ENCODE measurements at places on chromosomes 12 and 14.

DNA sequence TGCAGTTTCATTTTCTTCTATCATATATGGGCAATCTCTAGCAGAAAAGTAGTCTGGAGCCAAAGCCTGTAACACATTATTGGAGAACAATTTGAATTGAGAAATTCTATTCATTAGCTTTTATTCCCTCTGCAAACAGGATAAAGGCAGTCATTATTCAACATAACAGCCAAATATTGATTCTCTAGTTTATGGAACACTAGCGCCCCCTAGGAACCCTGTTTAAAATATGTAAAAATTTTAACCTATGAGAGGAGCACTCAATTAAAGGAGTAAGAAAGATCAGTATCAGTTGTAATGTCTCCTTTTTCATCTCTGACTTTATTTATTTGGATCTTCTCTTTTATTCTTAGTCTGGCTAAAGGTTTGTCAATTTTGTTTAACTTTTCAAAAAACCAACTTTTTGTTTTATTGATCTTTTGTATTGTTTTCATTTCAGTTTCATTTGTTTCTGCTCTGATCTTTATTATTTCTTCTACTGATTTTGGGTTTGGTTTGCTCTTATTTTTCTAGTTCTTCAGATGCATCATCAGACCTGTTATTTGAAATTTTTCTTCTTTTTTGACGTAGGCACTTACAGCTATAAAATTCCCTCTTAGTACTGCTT lies 4.8 kb upstream of the LMNTD1 start:
- DNase-seq: no peak
- H3K27me3 ChIP-seq: no peaks in the 10 kb centered on the region
- no peaks in the 10 kb centered on the region for H3K4me1 ChIP-seq
- no peak overlapping the region for H3K27ac ChIP-seq
- no peak overlapping the region for H3K4me3 ChIP-seq
- H3K36me3 ChIP-seq: no peaks in the 10 kb centered on the region

DNA sequence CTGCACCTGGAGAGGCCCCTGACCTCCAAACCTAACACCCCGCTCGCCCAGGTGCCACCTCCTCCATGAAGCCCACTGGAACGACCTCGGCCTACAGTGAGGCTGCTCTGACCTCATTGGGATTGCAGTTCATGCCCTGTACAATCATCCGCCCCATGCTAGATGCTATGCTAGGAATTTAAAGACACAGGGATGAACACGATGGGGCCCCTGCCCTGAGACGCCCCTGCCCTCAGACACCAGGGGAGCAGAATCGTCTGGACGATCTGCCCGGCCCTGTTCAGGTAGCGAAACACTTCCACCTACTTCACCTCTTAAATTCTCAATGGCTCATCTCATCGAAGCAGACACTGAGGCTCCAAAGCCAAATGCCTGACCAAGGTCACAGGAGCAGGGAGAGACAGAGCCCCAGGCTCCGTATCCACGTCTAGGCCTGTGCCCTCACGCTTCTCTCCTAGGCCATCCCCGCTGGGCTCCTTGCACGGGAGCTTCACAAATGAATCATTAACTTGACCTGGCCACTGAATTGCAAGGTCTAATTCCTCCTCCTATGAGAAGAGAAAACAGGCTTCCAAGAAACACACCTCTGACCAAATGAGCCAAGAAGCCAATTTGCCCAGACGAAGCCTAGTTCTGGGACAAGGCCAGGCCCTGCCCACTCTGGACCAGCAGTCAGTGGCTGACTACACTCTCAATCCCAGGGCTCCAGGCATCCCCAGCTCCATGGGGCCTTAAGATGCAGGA lies 35.2 kb downstream of the SCARB1 start:
- no peaks in the 10 kb centered on the region for H3K27me3 ChIP-seq
- no peak overlapping the region for H3K27ac ChIP-seq
- peaks cover 10% of the 10 kb centered on the region for H3K4me1 ChIP-seq
- H3K36me3 ChIP-seq: no peaks in the 10 kb centered on the region
- DNase-seq: no peak

DNA sequence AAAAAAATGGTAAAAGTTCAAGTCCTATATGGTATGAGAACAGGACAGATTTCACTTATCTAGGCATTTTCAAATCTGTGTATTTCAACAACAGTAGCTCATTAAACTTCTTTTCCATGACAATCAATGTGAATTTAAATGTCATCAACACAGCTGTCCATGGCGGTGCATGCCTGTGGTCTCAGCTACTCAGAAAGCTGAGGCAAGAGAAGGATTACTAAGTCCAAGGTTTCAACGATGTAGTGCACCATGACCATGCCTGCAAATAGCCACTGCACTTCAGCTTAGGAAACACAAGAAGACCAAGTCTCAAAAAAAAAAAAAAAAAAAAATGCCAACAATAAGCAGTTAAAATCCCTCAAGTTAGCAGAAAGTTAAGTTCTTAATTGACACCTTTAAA lies 214.6 kb downstream of the C12orf50 start:
- peaks cover 4% of the 10 kb centered on the region for H3K4me1 ChIP-seq
- DNase-seq: no peak
- no peaks in the 10 kb centered on the region for H3K36me3 ChIP-seq
- H3K27me3 ChIP-seq: no peaks in the 10 kb centered on the region

GRCh38 chr14:102055181-102055901 lies 31.5 kb downstream of the HSP90AA1 start:
- no peak overlapping the region for H3K27ac ChIP-seq
- H3K36me3 ChIP-seq: peaks cover 37% of the 10 kb centered on the region
- H3K27me3 ChIP-seq: peaks cover 2% of the 10 kb centered on the region

- H3K36me3 ChIP-seq: no peaks in the 10 kb centered on the region
- no peak overlapping the region for H3K4me3 ChIP-seq
- H3K27me3 ChIP-seq: no peaks in the 10 kb centered on the region
- no peaks in the 10 kb centered on the region for H3K4me1 ChIP-seq
- H3K27ac ChIP-seq: no peak overlapping the region
Observed at GRCh38 chr12:22395666-22396065, 61.2 kb upstream of the ST8SIA1 start.

- DNase-seq: no peak
- peaks cover 31% of the 10 kb centered on the region for H3K4me1 ChIP-seq
- no peaks in the 10 kb centered on the region for H3K27me3 ChIP-seq
- H3K27ac ChIP-seq: no peak overlapping the region
- no peaks in the 10 kb centered on the region for H3K36me3 ChIP-seq
Observed at GRCh38 chr12:116389990-116390389, 112.5 kb upstream of the MED13L start.

- H3K4me3 ChIP-seq: no peak overlapping the region
- H3K4me1 ChIP-seq: peaks cover 19% of the 10 kb centered on the region
- H3K36me3 ChIP-seq: peaks cover 38% of the 10 kb centered on the region
- H3K27me3 ChIP-seq: no peaks in the 10 kb centered on the region
Observed at GRCh38 chr14:20409226-20409625, 4.1 kb downstream of the TEP1 start.

DNA sequence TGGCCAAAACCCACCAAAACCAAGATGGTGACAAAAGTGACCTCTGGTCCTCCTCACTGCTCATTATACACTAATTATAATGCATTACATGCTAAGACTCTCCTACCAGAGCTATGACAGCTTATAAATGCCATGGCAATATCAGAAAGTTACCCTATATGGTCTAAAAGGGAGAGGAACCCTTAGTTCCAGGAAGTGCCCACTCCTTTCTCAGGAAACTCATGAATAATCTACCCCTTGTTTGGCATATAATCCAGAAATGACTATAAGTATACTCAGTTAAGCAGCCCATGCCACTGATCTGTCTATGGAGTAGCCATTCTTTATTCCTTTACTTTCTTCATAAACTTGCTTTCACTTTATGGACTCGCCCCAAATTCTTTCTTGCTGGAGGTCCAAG lies 43.0 kb upstream of the FUT8 start:
- DNase-seq: no peak
- H3K4me1 ChIP-seq: no peaks in the 10 kb centered on the region
- no peaks in the 10 kb centered on the region for H3K36me3 ChIP-seq
- H3K27ac ChIP-seq: no peak overlapping the region
- no peak overlapping the region for H3K4me3 ChIP-seq

DNA sequence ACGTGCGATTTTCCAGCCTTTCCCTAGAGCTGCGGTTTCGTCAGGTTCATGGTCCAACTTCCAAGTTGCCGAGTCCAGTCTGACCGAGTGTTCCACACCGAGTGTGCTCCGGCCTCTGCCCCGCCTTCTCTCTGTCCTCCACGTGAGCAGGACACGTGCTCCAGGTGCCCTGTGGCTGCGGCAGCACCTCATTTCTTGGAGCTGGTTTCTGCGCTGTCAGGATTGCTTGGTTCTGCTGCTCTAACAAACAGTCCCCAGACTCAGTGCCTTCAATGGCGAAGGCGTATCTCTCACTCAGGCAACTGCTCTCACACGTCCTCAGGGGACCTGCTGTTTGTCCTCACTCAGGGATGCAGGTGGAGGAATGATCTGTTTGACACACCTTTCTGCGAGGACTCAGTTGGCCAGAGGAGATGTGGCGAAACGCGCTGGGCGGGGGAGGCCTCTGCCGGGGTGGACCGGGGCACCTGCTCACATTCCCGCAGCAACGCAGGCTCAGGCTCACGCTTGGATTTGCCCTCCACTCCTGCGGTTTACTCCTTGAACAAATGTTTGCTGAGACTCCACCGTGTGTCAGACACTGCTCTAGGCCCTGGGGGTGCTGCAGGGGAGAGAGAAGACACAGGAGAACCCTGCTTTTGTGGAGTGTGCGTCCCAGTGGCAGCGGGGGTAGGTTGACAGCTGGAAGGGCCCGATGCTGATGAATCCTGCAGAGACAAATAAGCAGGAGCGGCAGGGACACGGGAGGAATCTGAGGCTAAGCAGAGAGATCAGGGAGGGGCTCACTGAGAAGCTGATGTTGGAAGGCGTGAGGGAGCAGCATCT lies 63.4 kb upstream of the FBRSL1 start:
- no peaks in the 10 kb centered on the region for H3K27me3 ChIP-seq
- no peak for DNase-seq
- no peaks in the 10 kb centered on the region for H3K4me1 ChIP-seq
- H3K27ac ChIP-seq: no peak overlapping the region

- H3K4me1 ChIP-seq: peaks cover 14% of the 10 kb centered on the region
- no peaks in the 10 kb centered on the region for H3K36me3 ChIP-seq
- DNase-seq: peak; percentile 57
- peak within 1 kb of the TSS; percentile 79 for H3K27ac ChIP-seq
Observed at GRCh38 chr12:125065021-125065918, at the start of gene AACS. Gene AACS, plus strand, starts transcription at chr12:125065435. Its CDS starts 150 bp downstream, at chr12:125065585.

- no peak for DNase-seq
- H3K36me3 ChIP-seq: no peaks in the 10 kb centered on the region
- no peak overlapping the region for H3K4me3 ChIP-seq
- no peaks in the 10 kb centered on the region for H3K27me3 ChIP-seq
- no peaks in the 10 kb centered on the region for H3K4me1 ChIP-seq
Observed at GRCh38 chr12:78183824-78184223, 353.1 kb downstream of the NAV3 start.

DNA sequence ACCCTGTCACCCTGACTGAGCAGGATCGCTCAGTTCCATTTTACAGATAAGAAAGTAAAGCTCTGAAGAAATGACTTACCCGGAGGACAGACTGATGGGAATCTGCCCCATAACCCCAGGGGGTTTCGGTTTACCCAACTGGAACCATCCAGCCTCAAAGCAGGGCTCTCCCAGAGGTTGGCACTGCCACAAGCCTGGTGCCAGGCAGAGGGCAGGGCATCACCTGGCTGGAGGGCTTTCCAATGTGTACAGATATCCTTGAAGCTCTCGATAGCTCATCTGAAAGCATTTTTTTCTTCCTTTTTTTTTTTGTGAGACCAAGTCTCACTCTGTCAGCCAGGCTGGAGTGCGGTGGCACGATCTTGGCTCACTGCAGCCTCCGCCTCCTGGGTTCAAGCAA lies 33.2 kb downstream of the STON2 start:
- H3K4me1 ChIP-seq: no peaks in the 10 kb centered on the region
- no peaks in the 10 kb centered on the region for H3K27me3 ChIP-seq
- H3K4me3 ChIP-seq: no peak overlapping the region
- H3K36me3 ChIP-seq: no peaks in the 10 kb centered on the region

GRCh38 chr12:76264611-76265012 lies 83.6 kb downstream of the BBS10 start:
- no peak overlapping the region for H3K4me3 ChIP-seq
- H3K27ac ChIP-seq: no peak overlapping the region
- no peaks in the 10 kb centered on the region for H3K36me3 ChIP-seq
- no peak for DNase-seq
- H3K27me3 ChIP-seq: no peaks in the 10 kb centered on the region
- H3K4me1 ChIP-seq: peaks cover 10% of the 10 kb centered on the region

DNA sequence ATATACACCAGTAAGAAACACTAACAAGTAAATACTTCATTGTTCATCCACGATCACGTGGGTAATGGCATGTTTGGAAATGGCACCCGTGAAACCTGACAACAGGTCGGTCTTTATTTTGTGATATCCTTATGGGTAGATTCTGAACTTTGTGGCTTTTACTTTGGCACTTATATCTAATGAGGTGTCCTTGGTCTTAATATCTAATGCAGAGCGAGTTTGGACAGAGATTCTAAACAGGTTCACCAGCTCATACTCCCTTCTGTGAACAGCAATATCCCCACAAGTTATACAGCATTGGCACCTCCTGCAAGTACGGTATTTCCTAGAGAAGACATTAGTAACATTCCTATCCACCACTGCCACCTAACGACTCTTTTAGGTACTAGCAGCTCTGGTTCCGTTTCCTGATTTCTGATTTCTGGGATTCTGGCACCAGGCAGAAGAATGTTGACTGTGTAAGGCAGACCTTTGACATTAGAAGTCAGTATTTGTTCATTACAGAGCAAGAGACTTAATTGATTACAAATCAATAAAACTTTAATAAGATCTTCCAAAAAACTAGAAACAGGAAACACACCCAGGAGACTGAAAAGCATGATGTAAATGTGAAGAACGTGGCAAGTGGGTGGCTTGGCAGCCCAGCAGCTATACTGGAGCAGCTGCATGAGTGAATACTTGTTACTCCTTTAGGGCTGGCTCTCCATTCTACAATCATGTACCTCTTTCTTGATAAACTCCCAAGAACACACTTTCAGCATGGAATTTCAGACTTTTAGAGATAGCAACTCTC lies 2.5 kb downstream of the ANG start:
- H3K4me3 ChIP-seq: no peak overlapping the region
- H3K27ac ChIP-seq: no peak overlapping the region
- no peak for DNase-seq
- peaks cover 32% of the 10 kb centered on the region for H3K4me1 ChIP-seq
- peaks cover 32% of the 10 kb centered on the region for H3K36me3 ChIP-seq

- H3K36me3 ChIP-seq: peaks cover 16% of the 10 kb centered on the region
- no peaks in the 10 kb centered on the region for H3K27me3 ChIP-seq
- H3K4me1 ChIP-seq: no peaks in the 10 kb centered on the region
- no peak for DNase-seq
Observed at GRCh38 chr14:73695997-73696396, 18.2 kb downstream of the PNMA1 start.

DNA sequence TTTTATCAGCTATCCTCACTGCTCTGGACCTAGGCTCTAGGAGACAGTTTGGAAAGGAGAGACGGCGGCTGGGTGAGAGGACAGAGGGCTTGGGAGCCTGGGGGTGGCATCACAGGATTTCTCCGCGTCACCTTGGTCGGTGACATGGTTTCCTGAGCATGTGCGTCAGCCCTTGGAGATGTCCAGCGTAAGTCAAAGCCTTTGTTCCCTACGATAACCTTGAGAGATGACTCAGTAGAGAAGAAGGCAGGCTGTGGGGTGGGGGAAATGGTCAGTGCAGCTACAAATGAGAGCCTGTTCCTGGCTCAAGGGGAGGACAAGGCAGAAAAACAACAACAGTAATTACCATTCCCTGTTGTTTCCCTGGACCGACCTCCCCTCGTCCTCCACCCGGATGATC lies 90.2 kb upstream of the TBX3 start:
- no peak overlapping the region for H3K4me3 ChIP-seq
- H3K36me3 ChIP-seq: no peaks in the 10 kb centered on the region
- no peak overlapping the region for H3K27ac ChIP-seq
- H3K27me3 ChIP-seq: no peaks in the 10 kb centered on the region
- no peak for DNase-seq

Measured in tibial artery (tissue), 4 donors.